ENCODE measurements at places on chromosomes 7 and 10.

DNA sequence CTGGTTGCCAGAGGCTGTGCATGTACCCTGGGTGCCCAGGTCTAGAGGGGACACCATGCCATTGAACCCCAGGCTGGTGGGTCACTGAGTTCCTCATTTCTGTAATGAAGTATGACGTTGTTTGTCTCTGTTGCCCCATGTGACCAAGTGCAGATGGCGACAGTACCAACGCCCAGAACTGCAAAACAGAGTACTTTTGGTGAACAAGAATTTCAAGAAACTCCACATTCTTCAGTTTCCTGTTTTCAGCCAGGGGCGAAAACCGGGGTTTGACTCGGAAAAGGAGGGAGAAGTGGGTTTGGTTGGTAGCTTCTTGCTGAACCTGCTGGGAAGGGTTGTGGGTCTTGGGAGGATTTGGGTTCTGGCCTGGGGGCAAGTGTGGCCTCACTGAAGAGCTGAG lies 18.2 kb downstream of the CYP17A1 start:
- DNase-seq = no peak

GRCh38 chr10:76306856-76307255 lies 875.4 kb downstream of the LRMDA start:
- DNase-seq = no peak

GRCh38 chr7:130380861-130381455 lies 664 bp downstream of the CPA1 start:
- no peak for DNase-seq

DNA sequence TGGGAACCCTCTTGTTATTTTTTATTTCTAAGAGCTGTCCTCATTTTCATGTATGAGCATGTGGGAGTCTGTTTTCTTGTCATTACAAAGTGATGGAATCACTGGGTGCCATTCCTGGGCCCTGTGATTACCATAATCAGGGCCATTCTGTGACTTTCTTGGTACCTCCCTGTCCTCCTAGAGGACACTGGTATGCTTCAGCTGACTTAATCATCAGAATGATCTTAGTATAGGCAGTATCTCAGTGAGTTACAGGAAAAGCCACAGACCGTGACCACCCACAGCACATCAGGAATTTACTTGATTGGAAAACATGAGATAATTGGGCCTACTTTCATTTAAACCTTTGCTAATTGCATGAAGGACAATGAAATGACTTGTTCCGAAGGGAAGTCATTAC lies 7.2 kb downstream of the NOM1 start:
- DNase-seq = no peak

DNA sequence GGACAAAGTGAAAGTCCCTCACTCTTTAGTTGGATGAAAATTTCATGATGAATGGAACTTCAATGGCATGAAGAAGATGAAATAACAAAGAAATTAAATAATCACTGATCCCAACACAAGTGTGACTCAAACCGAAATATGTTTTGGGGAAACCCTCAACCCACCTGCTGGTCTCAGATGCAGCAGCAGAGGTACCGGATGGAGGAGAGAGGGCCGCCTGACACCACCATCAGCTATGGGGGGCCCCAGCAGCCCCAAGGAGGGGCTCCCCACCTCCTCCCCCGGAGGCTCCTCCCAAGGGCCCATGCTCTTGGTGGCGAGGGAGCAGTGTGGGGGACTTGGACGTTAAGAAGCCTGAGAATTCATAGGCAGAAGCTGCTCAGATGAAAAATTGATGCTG lies 137.2 kb upstream of the ADARB2 start:
- DNase-seq = no peak

DNA sequence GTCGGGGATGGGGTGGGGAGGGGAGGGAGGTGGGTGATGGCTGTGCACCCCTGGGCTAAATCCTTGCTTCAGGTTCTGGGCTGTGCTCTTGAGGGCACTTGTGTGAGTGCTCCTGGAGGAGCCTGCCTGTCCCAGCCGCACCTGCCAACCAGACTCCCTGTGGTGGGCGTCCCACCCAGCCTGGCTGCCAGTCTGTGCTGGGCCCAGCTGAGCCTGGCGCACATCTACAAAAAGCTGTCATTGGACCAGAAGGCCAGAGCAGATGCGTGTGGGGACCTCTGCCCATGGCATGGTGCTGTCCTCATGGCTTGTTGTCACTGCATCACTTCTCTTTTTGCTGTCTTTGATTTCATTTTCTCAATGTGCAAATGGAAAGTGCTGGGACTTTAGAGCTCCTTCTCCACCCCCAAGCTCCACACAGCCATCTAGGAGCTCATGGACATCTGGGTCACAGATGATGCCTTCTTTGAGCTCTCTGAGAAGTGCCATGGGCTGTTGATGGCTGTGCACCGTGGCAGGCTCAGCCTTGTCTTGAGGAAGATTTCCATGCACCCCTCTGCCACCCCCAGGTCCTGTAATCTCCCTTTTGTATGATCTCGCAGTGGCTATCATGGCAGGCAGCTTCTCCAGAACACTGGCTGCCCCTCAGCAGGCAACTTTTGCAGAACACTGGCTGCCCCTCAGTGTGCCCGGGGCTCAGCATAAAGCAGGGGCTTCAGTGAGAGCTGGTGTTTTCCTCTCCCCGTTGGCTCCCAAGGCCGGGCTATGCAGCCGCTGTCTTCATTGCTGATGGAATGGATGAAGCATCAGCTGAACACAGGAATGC lies 83.9 kb downstream of the ADCY1 start:
- no peak for DNase-seq

GRCh38 chr10:106189292-106189691 lies 975.2 kb downstream of the SORCS1 start:
- no peak for DNase-seq

- no peak for DNase-seq
Measured at GRCh38 chr7:26332698-26333097, 41.0 kb downstream of the SNX10 start.

GRCh38 chr10:103373544-103373943 lies 5.8 kb downstream of the TAF5 start:
- no peak for DNase-seq

DNA sequence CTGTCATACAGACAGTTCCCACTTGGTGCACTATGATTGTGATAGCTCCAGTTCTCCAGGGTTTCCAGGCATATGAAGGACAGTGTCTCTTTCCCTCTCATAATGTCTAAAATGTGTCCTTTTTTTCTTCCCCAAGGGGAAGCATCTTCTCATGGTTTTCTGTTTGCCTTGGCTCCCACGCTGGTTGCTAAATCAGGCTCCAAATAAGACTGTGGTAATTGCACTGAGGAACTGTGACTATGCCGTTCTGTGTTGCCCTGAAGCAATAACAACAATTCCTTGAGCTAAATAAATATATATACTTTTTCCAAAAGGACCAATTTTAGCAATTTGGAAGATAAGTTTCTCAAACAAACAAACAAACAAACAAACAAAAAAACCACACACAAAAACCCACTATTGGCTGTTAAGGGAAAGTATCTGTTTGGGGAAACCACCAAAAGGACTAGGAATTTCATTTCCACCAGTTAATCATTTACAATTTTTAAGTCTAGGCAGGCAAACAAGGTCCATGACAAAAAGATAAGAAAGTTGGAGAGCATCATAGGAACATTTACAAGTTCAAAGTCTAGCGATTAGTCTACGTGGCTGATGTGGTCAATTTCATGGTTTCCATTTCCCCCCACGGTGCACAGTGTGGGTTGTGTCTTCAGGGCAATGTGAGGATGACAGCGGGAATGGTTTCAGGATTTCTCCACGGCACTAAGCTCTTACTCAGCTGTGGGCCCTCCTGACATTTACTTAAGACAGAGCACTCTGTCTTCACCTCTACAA lies 62.4 kb downstream of the THNSL1 start:
- no peak for DNase-seq

DNA sequence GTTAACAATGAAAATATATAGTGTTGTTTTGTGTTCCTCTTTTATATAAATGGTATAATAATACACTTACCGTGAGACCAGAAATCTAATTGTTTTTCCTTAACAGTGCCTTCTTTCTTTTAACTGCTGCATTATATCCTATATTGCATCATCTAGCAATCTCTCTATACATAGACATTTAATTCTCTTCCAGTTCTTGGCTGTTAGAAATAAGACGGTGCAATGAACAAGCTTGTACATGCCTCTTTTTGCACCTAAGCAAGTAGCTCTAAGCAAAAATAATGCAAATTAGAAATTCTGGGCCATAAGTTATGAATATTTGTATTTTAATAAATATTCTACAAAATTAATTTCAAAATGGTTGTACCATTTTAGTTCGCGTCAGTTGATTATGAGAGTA lies 55.9 kb upstream of the AHR start:
- no peak for DNase-seq

DNA sequence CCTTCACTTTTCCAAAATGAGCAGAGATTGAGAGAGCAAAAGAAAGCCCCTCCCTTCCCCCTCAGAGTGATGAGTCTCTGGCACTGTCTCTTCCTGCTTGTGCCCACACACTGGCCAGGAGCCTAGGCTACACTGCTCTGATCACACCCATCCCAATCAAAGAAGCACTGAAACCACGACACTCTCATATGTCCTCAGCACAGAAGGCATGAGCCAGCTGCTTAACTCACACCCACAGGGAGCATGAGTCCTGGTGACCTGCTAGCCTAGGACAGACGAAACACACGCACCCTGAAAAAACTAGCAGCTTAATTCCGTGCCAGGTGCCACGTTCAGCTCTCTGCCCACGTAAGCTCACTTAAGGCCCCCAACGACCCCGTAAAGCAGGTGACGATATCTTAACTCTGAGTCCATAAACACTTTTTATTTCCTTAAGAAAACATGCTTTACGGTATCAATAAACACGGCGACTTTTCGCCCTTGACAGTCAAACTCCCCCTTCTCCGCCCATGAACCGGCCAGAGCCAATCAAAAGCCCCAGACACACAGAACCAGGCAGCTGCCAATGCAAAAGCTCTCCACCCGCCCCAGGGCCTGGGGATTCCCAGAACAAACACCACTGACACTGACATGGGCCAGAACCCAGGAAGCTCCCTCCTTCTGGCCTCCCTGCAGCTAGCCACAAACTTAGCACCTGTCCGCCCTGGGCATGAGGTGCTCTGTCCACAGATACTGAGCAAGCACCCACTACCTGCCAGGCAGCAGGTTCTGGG lies 69.0 kb downstream of the TNRC18 start:
- DNase-seq = peak; percentile 63

DNA sequence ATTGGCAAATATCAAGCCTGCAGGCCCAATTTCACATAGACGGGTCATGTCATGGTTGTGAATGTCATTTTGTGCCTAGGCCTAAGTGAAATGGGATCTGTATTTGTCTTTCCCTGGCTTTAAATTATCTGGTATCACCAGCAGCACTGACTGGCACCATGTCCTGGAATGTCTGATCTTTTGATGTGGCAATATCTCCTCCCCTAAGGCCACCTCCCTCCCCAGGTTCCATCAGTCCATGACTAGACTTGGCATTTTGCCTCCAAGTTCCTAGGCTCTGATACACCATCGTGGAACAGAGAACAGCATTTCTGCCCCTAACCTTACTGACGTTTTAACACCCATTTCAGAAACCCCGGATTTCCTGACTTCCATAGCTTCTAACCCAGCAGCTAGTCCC lies 513.9 kb downstream of the GALNT17 start:
- no peak for DNase-seq

DNA sequence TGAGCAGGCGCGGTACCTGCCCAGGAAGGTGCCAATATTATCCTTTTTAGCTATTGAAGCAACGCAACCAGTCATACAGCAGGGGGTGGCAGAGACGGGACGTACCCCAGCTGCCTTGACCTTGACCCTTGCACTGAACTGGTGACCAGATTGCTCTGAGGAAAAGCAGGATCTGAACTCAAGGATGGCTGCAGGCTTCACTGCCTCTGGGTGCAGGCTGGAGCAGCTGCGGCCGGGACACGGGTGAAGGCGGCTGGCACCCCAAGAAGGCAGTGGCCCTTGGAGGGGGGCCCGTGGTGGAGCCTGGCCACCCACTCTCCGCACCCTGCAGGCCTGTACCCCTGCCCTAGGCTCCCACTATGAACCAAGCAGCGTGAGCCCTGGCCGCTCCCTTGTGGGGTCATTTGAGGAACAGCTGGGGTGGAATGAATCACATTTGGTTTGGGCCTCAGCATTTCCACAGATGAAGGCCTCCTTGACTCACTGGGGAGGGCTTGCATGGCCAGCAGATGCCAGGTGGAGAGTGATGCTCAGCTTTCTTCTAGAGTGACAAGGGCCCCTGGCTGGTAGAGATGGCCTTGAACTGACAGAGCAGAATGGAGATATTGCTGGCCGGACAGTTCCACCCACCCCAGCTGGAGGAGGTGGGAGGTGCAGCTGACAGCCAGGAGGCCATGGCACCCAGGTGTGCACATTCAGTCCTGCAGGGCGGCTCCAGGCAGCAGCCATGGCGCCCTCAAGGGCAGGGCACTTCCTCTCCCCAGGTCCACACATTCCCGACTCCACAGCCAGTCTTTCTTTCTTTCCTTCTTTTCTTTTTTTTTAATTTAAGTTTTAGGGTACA lies 218.7 kb downstream of the WDR37 start:
- no peak for DNase-seq

DNA sequence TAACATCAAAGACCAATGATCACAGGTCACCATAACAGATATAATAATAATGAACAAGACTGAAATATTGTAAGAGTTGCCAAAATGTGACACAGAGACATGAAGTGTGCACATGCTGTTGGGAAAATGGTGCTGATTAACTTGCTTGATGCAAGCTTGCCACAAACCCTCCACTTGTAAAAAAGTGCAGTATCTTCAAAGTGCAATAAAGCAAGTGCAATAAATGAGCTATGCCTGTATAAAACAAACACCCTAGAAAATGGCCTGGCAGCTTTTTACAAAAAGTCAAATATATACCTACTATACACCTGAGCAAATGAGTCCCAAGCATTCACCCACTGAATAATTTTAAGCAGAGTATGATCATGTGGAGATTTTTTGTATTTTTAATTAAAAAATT lies 9.7 kb upstream of the CCDC7 start:
- no peak for DNase-seq

DNA sequence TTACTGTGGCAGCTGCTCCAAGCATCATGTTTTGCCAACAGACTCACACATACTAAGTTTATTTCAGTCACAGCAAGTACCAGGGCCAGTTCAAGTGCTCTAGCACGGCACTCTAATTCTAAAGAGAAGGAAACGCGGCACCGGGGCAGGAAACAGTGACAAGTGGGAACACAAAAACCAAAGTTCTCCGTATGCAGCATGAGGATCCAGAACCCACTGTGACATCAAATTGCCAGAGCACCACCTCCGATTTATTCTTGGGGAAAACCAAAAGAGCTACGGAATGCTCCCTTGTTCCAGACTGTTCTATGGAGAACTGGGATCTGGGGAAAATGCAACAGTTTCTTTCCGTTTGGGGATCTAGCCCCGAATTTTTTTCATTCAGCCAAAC lies 448 bp upstream of the PTER start:
- no peak for DNase-seq

DNA sequence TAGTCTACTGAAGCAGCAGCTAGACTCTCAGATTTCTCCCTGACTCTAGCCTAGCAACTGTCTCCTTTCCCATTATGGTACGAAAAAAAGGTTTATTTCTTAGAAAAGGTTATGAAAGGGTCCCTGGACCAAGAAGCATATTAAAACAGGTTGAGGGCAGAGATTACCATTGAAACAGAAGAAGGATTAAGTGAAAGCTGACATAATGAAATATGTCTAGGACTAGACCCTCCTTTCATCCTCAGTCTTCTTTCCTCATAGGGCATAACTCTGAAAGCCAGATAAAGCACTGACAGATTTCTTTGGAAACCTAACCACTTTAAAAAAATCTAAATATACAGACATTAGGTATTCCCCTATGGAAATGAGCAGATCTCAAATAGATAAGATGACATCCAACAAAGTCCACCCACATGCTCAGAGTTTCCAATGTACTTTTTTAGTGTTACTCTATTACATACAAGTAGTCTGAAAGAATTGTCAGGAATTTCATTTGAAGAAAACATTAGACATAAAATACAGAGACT lies 58.6 kb downstream of the JMJD1C start:
- DNase-seq = no peak

Data from dorsolateral prefrontal cortex (tissue), 122 donors.